Activated CD8-positive, alpha-beta memory T cell treated with anti-CD3 and anti-CD28 coated beads for 1 hour (primary cell): ENCODE measurements at places on chromosomes 2 and 18.

DNA sequence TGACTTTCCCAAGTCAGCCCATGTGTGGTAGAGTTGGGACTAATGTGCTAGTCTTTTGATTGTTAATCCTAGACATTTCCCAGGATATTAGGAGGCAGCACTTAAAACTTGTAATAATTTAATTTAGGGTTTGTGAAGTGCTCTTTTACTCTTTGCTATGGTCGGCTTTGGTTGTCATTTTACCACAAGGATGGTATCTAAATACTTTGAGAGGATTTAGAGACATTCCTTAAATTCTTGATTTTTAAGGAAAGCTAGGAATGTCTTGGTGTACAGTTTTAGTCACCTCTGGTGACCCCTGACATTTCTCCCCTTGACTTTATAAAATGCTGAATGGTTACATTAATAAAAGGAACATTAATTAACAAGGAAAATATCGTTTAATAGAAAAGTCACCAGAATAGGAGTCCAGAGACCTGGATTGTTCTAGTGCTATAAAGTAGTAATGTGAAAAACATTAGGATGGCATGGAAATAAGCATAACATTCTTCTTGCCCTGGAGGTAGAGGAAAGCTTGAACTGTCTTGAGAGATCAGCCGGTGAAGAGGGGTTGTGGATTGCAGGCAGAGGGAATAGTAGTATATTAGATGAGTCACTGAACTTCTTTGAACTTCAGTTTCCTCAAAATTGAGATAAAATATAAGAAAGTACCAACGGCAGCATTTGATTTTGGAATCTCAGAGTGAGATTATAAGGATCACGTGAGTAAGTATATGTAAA lies 209.2 kb downstream of the MCFD2 start:
- no peak for DNase-seq

DNA sequence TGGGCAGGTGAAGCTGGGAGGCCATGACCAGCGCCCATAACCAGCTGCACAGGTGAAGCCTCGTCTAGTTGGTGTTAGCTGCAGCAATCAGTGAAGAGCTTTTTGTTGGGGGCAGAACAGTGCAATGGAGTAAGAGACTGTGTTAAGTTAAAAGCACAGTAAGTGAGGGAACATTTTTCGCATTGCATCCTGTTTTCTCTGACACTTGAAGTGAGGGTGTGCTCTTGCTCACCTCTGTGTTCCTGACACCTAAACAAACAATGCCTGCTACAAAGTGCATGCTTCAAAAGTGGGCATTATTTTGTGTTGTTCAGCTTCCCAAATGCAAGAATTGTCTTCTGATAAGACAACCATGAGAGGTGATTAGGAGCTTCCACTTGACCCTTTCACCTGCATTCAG lies 324.0 kb upstream of the ACVR2A start:
- DNase-seq, result no peak

- no peak for DNase-seq
Measured at GRCh38 chr2:1835581-1836201, 91.4 kb upstream of the PXDN start.

DNA sequence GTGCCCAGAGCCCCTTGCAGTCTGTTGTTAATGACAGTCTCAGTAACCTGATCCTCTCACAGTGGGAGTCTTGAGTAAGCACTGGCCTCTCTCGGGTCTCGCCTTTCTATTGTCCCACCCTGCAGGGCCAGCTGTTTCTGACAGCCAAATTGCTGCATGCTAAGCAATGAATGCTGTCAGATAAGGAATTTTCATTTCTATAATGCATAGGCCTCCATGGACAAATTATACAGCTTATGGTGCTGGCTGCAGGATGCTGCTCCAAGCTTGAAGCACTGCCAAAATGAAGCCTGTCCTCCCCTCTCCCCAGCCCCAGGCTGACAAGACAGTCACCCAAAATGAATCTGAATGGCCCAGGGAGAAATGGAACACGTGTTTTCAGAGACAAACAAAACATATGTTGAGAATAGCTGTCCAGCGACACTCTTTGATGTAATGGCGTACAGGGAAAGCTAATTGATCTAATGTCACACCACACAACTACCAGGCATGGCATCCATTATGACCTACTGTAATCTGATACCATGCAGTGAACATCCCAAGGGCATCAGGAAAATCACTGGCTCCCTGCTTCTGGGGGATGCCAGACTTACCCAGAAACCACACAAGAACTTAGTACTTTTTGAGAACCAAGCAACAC lies 36.8 kb downstream of the ACVR1 start:
- no peak for DNase-seq

DNA sequence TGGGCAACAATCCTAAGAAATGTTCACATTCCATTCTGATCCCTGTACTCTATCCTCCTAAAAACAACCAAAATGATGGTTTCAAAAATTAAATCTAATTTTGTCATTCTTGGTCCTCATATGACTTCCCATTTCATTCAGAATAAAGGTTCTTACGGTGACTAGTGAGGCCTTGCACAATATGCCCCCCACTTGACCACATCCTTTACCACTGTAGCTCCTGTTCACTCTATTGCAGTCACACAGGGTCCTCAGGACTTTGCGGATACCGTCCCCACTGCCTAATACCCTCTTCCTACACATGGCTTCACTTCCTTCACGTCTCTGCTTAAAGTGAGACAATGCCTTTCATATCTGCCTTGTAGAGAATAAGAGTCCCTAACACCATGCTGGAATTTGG lies 1058.7 kb upstream of the KLHL29 start:
- no peak for DNase-seq
